ENCODE measurements at places on chromosomes 7 and 10.

DNA sequence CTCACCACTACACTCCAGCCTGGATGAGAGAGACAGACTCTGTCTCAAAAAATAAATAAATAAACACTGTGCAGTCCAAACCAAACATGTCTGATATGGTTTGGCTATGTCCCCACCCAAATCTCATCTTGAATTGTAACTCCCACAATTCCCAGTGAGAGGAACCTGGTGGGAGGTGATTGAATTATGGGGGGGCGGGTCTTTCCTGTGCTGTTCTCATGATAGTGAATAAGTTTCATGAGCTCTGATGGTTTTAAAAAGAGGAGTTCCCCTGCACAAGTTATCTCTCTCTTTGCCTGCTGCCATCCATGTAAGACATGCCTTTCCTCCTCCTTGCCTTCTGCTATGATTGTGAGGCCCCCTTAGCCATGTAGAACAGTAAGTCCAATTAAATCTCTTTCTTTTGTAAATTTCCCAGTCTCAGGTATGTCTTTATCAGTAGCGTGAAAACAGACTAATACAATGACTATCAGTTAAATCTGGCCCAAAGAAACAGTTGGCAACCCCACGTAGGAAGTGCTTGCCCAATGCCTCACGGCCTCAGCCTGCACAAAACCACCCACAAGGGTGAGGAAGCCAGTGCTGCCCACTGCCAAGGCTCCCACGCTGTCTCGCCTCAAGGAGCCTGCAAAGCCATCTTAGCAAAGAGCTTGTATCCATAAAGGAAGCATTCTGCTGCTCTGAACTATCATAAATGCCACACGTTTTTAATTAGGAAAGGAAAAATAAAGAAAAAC, 64.7 kb downstream of the PIK3AP1 start:
- no peak for DNase-seq

DNA sequence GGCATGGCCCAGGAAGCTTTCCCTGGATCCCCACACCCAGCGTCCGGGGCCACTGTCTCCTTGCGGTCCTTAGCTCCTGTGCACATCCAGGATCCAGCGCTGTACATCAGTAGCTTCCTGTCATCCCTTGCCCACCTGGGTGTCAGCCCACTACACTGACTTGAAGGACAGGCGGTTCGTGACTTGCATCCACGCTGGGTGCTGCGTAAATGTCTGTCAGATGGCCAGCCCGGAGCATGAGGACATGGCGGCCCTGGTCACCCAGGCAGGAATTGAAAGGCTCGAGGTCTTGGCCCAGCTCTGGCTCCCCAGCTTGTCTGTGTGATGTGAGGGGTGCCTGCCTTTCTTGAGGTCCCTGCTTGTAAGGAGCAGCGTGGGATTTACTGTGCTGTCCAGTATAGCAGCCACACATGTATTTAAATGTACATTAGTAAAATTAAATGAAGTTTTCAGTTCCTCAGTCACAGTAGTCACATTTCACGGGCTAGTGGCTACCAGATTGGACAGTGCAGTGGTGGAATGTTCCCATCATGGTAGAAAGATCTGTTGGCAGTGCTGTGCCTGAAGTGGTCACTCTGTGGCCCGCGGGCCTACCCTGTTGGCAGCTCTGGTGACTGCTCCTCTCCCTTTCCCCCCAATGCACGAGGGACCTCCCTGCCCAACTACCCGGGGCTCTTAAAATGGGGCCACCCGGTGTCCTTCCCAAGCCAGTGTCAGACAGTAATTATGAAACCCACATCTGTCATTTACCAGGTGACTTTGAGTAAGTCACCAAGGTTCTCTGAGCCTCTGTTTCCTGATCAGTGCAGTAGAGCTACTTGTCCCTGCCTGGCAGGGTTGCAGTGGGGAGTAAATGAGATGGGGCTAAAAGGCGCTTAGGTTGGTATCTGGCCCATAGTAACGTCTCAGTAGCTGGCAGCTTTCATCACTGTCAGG, 97.8 kb upstream of the PPIF start:
- DNase-seq, result no peak

DNA sequence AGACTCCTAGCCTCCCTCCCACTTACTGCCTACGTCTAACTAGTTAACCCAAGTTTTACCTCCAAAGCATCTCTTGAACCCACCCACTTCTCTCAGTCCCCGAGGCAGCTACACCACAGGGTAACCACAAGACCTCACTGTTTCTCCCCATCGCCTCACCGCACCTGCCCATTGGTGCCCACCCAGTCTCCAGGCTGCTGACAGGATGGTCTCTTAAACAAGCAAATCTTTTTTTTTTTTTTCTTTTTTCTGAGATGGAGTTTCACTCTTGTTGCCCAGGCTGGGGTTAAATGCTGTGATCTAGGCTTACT, 47.0 kb downstream of the DENND2A start:
- no peak for DNase-seq

DNA sequence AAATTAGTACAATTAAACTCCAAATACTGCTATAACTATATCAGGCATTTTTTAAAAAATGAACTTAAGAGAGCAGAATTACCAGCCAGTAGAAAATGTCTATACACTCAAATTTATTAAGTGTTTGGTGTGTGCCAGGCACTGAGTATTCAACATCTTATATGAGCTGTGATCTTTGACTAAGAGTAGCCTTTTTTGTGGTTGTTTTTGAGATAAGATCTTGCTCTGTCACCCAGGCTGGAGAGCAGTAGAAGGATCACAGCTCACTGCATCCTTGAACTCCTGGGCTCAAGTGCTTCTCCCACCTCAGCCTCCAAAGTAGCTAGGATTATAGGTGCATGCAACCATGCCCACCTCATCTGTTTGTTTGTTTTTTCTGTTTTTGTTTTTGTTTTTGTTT, 102.5 kb upstream of the CELF2 start:
- no peak for DNase-seq

- no peak for DNase-seq
Observed at GRCh38 chr7:77248154-77248553, 48.5 kb upstream of the FGL2 start.

- DNase-seq, result no peak
Observed at GRCh38 chr7:115831371-115831770, 199.2 kb downstream of the TFEC start.
